ENCODE measurements at places on chromosomes 2 and 18. TPM values are rescaled to one million over a fixed set of nuclear protein-coding genes. Genes with fewer than 3 reads are reported as not detected.

Gene FABP1
- total RNA-seq, result not detected

Gene TMEM178A
- 1.9 TPM for total RNA-seq

Gene NR4A2
- total RNA-seq, result 1.5 TPM

Gene DPYSL5
- not detected for total RNA-seq

Gene TTN
- 3,113 TPM for total RNA-seq

Gene TUBA3D
- total RNA-seq, result 113 TPM

DNA sequence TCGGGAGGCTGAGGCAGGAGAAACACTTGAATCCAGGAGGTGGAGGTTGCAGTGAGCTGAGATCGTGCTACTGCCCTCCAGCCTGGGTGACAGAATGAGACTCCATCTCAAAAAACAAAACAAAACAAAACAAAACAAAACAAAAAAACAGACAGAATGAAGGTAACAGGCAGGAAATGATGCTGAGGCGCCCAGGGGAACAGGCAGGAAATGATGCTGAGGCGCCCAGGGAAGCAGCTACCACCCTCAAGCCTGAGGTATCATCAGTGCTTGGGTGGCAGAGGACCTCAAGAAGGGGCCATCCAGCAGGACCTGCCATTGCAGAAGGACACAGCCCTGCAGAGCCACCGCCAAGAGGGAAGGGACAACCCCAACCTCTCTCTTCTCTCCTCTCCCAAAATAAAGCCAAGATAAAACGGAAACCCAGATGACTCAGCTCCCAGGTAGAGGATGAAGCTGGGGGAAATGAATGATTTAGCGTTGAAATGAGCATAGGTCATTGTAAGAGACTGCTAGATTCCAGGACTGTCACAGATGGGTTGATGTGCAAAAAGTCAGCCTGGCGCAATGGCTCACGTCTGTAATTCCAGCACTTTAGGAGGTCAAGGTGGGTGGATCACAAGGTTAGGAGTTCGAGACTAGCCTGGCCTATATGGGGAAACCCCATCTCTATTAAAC, 19.3 kb downstream of the SOWAHC start:
- no peak for DNase-seq

GRCh38 chr2:62724886-62725711, 19.6 kb downstream of the EHBP1 start:
- DNase-seq, result peak; percentile 42

DNA sequence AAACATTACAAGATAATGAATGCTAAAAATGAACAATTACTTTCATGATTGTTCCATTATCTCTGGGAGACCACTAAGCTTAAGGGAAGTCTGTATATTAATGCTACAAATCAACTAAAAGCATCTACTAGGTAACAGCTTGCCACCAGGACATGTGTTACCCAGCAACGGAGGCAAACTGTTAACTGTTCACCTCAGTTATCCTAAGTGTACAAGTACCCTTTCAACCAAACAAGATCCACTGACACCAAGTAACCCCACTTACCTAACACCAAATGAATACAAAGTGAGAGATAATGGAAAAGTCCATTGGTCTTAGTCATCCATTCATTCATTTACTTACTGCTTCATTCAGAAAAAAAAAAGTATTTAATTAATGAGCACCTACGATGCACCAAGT, 54.7 kb upstream of the KIDINS220 start:
- no peak for DNase-seq

DNA sequence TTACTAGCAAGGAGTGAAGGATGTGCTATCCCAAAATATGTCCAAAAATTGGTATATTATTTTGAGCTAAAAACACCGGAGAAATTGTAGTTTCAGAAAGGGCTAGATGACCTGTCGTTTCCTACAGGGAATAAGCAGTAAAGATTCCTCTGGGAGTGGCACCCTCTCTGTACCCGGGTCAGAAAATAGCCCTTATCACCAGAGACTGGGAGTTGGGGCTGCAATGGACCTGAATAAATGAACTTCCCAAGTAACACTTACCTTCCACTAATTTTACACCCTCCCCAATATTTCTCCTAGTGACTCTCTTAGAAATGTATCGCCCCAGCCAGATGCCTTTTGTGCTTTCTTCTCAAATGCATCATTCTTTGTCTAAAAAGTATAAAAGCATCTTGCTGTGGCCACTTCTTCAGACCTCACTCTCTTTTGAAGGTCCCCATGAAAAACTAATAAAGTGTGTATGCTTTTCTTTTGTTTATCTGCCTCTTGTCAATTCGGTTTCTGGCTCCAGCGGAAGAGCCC, 734 bp upstream of the RMC1 start:
- no peak for DNase-seq

GRCh38 chr2:134320930-134321329, 67.1 kb downstream of the MGAT5 start:
- no peak for DNase-seq

Data from Right ventricle myocardium superior (tissue), 1 donor.